ENCODE measurements at places on chromosomes 3 and 15. TPM values are rescaled to one million over a fixed set of nuclear protein-coding genes. Genes with fewer than 3 reads are reported as not detected.

Gene FBXO45
- polyA plus RNA-seq = 7.4 TPM

Gene AMIGO3
- 0.13 TPM for polyA plus RNA-seq

Gene SEMA3G
- 0.13 TPM for polyA plus RNA-seq

Gene PPP1R14D
- polyA plus RNA-seq = 0.45 TPM

Gene CAMK2N2
- 0.71 TPM for polyA plus RNA-seq

Gene CRTC3
- polyA plus RNA-seq = 17.5 TPM

Gene REC114
- not detected for polyA plus RNA-seq

Gene RYR3
- polyA plus RNA-seq = not detected

Gene CSPG4
- polyA plus RNA-seq = 0.06 TPM

Gene PLAAT1
- not detected for polyA plus RNA-seq

Gene CRYGS
- polyA plus RNA-seq = 0.84 TPM

All from A549 (cell line).